ENCODE measurements at places on chromosomes 2 and 18. TPM values are rescaled to one million over a fixed set of nuclear protein-coding genes. Genes with fewer than 3 reads are reported as not detected.

The DTNA gene
- 197 TPM for total RNA-seq

GRCh38 chr18:50870138-50870845, 8.6 kb upstream of the ME2 start:
- DNase-seq, result no peak

The FBXO15 gene
- total RNA-seq, result 0.30 TPM

GRCh38 chr2:241269707-241270520, 45.6 kb downstream of the HDLBP start:
- DNase-seq, result peak; percentile 54

- no peak for DNase-seq
These were observed 20.1 kb downstream of the OTOF start for GRCh38 chr2:26457695-26458364.

DNA sequence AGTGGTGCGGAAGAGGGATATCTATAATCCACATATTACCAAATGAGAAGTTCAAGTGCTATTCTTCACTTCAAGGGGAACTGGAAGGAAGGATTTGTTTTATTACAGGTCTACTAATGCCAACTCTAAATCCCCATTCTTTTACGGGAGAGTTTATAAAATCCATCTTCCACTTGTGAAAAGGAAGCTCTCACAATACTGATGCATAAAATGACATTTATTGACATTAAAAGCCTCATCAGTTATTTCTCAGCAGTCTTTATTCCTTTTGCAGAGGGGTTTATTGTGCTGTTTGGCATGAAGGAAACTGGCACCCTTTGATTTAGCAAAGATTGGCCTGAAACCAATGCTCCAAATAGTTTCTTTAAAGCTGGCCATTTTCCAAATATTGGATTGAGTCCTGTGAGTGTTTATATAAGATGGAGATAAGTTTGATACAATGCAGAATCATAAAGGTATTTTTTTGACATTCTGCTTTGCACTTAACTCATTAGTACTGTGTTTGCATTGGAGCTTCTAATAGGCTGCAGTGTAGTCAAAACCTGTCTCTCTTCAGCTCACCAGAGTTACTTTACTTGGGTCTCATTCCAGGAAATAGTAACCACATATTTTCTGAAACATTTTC, 26.6 kb downstream of the LRP1B start:
- DNase-seq, result no peak

GRCh38 chr2:12990523-12990922, 273.8 kb downstream of the TRIB2 start:
- no peak for DNase-seq

- DNase-seq, result no peak
These were observed 183.1 kb upstream of the MC4R start for GRCh38 chr18:60555625-60556024.

GRCh38 chr2:85355521-85355920, 952 bp downstream of the ELMOD3 start:
- DNase-seq, result no peak

The RIT2 gene
- not detected for total RNA-seq

GRCh38 chr2:34416856-34417255, 817.8 kb upstream of the FAM98A start:
- DNase-seq, result no peak

GRCh38 chr18:2854875-2855274, 8.1 kb downstream of the EMILIN2 start:
- peak; percentile 61 for DNase-seq

- no peak for DNase-seq
These were observed 12.3 kb downstream of the B3GNT2 start for GRCh38 chr2:62208074-62208757.

The INHA gene
- 28.3 TPM for total RNA-seq

The LYPD1 gene
- not detected for total RNA-seq

The PLB1 gene
- total RNA-seq, result 3.0 TPM

GRCh38 chr2:233210843-233211547, 40.5 kb upstream of the ATG16L1 start:
- DNase-seq, result peak; percentile 65

The DUSP19 gene
- 15.3 TPM for total RNA-seq
